ENCODE measurements at places on chromosomes 4 and X.

GRCh38 chr4:177109769-177110168 lies 199.9 kb upstream of the NEIL3 start:
- no peak for DNase-seq

- DNase-seq, result no peak
Observed at GRCh38 chrX:10199212-10199611, 42.4 kb downstream of the CLCN4 start.

DNA sequence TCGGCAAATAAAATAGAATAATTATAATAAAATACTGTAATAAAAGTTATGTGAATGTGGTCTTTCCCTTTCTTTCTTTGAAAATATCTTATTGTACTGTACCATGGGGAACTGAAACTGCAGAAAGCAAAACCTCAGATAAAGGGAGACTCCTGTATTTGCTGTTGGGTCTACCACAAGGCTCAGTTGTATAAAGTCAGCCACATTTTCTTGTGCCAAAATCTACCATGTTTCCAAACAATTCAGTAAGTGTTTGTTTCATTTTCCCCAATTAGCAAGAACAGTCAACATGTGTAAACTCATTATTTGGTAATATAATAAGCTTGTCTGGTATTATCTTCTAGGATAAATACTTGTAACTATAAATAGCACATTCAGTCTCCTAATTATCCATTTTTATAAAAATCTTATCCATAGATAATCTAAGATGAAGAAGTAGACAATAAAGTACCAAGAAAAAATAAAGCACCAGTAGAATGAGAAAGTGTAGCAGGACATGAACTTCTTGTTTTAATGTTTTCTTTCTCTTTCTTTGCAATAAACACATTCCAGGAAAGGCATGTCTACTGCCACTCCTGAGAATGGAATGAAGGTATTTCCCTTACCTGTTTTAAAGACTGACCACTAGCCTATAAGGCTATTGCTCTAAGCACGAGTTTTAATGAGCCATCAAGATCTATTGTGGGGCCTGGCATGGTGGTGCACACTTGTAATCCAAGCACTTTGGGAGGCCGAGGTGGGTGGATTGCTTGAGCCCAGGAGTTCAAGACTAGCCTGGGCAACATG lies 15.0 kb upstream of the OTUD4 start:
- DNase-seq, result no peak

DNA sequence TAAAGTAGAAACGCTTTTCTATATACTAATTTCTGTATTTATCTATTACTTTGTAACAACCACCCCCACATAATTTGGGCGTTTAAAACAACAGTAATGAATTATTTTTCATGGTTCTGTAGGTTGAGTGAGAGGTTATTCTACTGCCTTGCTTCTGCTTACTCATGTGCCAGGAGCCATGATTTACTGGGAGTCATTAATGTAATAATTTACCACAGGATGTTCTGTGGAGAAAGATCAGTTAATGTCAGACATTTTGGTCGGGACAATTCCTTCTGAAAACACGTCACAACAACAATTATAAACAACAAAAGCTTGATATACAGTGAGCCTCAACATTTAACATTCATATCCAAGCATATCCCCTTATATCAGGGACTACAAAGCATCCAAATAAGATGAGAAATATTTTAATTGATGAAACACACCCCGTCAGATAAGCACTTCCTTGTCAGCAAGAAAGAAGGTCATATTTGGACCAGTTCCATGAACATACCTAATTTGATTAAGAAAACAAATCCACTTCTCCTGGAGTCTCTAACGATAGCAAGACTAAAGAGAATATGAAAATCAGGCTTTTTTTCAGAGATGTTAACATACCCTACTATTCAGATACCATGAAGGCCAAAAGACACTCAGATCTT lies 238.5 kb downstream of the PRDM5 start:
- no peak for DNase-seq

- DNase-seq, result no peak
Observed at GRCh38 chr4:83388313-83388676, 53.6 kb upstream of the HPSE start.

DNA sequence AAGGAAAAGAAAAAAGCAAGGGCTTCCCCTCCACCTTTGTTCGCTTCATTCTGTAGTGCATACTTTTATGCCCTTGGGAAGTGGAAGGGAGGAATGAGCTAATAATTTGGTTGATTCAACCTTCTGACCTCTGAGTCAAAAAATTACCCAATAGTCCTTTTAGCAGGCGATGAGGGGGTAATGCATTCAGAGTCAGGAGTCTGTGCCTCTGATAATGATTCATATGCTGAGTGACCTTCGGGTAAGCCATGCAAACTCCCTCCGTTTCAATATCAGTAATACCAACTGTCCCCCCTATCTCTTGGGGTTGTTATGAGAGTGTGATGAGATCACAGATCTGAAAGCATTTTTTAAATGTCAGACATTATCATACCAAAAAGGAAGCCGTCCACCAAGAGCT lies 41.6 kb upstream of the ACSL4 start:
- DNase-seq, result no peak

DNA sequence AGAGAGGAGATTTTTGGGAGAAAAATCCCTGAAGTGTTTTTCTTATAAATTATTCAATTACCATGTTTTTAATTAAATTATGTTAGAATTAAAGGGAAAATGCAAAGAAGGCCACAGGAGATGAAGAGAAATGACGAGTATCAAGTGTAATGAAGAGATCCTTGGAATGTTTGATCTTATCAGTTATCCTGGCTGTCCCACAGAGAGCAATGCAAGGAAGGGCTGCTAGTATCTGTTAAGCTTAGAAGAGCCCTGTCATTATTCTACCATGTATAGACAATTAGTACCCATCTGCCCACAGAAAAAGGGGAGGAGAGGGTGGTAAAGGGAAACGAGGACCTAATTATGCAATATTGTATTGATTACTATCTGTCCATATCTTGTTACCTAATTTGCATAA lies 257.1 kb downstream of the BANK1 start:
- DNase-seq, result no peak

DNA sequence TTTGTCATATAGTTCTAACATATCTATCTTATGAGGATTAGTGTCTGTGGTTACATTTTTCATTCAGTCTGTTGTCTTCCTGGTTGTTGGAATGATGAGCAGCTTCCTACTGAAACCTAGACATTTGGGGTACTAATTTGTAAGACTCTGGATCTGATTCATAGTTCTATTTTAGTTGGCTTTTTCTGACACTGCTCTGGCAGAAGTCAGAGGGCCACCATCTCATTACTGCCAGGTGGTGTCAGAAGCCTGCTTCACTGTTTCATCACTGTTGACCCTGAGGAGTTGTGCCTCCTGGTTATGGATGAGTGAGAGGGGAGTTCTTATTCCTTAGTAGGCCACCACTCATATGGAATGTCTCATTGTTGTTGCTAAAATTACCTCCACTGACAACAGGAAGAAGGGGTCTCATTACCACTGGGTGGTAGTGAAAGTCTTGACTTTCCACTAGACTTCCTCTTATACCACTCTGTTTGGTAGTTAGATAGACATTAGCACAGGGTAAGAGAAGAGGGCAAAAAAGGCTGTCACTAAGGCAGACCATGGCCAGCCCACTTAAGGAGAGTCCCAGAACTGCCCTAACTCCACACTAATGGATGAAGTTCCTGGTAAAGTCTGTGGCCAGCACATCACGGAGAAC lies 395.2 kb downstream of the SPOCK3 start:
- no peak for DNase-seq

- DNase-seq, result no peak
Observed at GRCh38 chr4:152609481-152609880, 70.3 kb downstream of the TMEM154 start.

GRCh38 chr4:27807207-27807606 lies 946.6 kb downstream of the STIM2 start:
- no peak for DNase-seq

DNA sequence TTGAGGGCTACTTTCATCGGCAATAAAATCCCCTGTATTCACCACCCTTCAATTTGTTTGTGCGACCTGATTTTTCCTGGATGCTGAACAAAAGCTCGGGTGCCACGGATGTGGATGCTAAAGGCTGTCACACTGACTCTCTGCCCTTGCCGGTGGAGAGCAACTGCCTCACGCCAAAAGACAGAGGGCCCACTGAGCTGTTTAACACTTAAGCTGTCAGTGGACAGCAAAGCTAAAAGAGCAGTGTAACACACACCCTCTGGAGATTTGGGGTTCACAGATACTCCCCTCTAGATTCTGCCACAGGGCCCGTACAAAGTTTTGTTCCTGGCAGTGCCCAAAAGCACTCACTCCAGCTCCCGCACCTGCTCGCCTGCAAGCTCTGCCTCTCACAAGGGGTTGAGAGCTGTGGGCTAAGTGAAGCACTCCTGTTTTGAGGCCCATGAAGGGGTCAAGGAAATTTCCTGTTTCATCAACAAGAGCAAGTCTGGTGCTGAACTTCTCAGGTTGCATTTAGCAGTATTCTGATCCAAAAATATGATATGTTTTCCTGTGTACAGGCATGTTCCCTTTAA lies 1571.9 kb downstream of the ADGRL3 start:
- DNase-seq, result no peak

DNA sequence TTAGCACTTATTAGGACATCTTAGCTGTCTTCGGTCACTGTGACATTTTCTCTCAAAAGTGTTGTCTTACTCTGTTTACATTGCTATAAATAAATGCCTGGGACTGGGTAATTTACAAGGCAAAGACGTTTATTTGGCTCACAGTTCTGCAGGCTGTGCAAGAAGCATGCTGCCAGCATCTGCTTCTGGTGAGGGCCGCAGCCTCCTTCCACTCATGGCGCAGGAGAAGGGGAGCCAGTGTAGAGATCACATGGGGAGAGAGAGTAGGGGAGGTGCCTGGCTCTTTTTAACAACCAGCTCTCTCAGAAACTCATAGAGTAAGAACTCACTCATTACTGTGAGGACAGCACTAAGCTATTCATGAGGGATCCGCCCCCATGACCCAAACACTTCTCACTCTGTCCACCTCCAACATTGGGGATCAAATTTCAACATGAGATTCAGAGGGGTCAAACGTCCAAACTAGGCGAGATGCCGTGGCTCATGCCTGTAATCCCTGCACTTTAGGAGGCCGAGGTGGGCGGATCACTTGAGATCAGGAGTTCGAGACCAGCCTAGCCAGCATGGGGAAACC lies 43.5 kb upstream of the HERC6 start:
- DNase-seq, result no peak

DNA sequence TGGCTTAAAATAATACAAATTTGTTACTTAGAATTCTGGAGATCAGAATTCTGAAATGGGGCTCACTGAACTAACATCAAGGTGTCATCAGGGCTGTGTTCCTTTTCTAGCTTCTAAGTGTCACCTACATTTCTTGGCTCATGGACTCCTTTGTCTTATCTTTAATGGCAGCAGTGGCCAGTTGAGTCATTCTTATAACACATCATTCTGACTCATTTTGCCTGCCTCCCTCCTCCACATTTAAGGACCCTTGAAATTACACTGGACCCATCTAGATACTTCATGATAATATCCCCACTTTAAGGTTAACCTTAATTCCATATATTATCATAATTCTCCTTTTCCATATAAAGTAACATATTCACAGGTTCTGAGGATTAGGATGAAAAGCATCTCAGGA lies 215.9 kb downstream of the GUCY2F start:
- DNase-seq, result no peak

- no peak for DNase-seq
Observed at GRCh38 chrX:13064599-13065143, 20.3 kb upstream of the FAM9C start.

- DNase-seq, result peak; percentile 35
Observed at GRCh38 chr4:124334119-124334518, 378.4 kb downstream of the ANKRD50 start.

GRCh38 chr4:85423431-85423830 lies 51.5 kb upstream of the ARHGAP24 start:
- DNase-seq, result no peak

GRCh38 chr4:71251261-71251660 lies 87.6 kb upstream of the SLC4A4 start:
- no peak for DNase-seq

DNA sequence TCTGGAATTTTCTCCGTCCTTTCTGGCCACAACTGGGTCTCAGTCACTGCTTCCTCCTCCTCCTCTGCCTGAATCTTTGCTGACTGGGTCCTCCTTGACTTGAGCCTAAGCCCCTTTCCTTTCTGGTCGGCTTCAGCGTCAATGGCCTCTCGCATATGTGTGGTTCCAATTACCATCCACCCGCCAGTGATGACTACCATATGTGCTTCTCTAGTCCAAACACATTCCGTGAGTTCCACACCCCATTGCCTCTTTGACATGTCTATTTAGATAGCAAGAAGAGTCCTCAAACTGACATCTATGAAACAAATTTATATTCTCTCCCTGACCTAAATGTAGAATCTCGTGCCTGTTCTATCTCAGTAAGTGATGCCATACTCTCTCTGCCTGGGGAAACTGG lies 19.8 kb downstream of the MXRA5 start:
- DNase-seq, result no peak

- no peak for DNase-seq
Observed at GRCh38 chr4:157151711-157152110, 68.8 kb upstream of the GRIA2 start.

DNA sequence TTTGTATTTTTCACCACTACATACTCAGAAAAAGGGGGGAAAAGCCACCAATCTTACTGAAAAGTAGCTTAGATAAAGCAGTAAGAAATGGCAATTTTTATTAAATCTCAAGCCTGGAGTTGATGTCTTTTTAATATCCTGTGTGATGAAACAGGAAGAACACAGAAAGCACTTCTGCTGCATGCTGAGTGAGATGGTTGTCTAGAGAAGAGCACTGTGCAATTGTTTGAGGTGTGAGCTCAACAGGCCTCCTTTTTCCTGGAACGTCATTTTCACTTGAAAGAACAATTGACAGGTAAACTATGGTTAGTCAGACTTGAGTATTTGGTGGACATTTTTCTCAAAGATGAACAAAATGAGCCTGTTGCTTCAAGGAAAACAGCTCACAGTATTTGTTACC lies 73.9 kb downstream of the RTL5 start:
- DNase-seq, result no peak

GRCh38 chrX:41470706-41471105 lies 23.6 kb downstream of the NYX start:
- DNase-seq, result no peak

- DNase-seq, result peak; percentile 49
Observed at GRCh38 chr4:8580321-8581093, at the start of gene GPR78. GPR78 (plus strand) TSS chr4:8580392; CDS start chr4:8580983, 591 bp downstream.

DNA sequence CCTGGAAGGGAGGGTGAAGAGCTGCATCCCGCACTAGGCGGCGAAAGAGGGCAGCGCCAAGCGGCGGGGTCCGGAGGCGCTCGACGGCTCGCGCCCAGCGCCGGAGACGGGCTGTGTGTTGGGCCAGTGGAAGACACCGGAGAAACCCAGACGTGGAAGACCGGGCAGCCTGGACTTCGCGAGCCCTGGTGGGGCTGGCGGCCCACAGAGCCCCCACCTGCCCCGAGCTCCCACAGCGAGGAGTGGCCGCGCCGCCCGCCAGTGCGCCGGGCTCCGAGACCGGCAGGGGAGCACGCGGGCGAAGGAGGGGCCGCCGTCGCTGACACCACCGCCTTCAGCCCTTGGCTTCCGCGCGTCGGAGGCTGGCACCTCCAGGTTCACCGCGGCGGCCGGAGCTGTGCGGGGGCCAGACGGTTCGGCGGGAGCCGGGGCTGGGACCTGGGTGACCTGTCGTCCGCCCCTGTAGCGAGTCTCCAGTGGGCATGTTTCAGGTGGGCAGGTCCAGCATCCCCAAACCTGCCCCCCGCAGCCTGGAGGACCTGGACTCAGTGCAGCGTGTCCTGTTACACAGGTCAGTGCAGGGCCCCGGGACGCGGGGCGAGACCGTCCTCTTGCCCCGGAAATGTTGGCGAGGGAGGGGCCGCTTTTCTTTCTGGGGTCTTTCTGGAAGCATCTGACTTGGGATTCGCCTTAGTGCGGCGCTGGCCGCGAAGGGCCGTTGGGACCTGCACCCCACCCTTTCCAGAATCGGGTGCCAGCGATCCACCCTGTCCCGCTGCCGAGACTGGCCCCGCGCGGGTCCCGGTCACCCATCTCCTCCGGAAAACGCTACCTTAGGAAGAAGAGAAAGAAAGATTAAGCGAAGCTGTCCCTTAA lies 9.6 kb upstream of the INTU start:
- DNase-seq, result peak; percentile 44

All from NCI-H1105 treated with DMSO at 0.1 percent for 48 hours (cell line).